ENCODE measurements at places on chromosomes 2 and 18.

DNA sequence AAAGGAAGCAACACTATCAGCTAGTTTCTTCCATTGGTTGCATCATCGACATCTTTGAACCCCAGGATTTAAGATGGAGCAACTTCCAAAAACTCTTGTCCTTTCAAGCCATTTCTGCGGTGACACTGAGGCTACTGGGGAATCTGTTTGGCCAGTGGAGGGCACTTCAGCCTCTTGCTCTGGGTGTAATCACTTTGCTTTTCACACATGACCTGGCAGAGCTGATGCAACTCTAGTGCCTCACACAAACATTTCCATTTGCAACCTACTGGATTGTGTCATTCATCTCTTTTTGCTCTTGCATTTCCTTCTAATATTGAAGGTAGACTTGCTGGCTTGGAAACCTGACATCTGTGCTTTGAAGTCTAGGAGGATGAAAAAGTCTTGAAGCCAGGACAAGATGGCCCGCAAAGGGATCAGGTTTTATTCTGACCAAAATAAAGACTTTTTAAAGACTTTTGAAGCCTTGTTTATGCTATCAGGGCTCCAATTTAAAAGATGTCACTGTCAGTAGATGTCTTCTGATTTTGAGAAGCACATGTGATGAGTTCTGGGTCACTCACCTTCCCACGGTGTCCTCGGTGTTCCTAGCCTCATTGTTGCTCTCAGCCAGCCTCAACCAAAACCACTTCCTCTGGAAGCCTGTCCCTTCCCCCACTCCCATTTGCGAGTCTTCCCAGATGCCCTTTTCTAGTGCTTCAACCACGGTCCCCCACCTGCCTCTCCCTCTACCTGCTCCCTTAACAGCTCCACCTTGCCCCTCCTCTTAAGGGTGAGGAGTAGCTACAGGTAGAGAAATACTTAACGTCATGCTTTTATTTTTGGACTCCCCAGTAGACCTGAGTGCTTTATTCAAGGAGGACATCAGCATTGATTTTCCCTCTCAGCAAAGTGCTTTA lies 69.7 kb upstream of the KCNE4 start:
- DNase-seq, result no peak

GRCh38 chr18:8474661-8475060 lies 134.6 kb upstream of the RAB12 start:
- no peak for DNase-seq

DNA sequence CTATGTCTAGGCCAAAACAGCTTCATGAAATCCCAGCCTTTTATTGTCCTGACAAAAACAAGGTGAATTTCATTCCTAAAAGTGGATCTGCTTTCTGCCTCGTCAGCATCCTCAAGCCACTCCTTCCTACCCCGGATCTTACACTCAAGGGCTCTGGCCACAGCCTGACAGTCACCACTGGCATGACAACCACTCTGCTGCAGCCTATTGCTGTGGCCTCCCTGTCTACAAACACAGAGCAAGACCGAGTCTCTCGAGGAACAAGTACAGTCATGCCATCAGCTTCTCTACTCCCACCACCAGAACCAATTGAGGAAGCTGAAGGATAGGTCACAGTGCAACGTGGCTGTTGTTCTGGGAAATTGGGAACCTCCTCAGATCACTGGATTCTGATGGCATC lies 106.1 kb downstream of the ICA1L start:
- DNase-seq, result no peak

DNA sequence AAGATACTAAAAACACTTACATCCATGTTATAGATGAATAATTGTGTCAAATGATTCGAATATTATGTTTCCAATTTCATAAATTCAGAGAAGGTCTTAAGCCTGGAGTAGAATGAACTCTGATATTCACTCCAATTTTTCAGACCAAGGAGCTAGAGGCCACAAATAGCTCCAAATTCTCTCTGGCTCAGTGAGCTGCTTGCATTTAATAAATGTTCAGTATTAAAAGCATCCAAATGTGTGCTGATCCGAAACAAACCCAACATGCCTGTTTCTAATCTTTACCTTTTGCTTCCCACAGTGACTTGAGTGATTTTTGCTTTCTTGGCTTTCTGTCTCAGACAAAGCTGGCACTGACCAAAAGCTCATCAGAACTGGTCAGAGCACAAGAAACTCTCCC lies 291.4 kb downstream of the CCDC85A start:
- DNase-seq, result no peak

DNA sequence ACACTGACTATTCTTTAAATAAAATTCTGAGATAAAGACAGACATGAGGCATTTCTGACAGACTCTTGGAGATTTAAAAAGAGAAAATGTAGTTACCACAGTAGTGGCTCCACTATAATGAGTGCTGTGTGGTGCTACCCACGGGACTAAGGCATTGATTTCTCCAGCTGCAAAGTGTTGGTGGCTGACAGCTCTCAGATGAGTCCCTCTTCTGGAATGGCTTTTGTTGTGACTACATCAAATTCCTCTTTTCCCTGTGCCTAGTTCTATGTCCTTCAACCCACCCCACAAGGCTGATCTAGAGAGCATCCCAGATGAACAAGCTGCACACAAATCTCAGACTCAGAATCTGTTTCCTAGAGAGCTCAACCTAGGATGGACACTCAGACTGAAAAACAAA lies 884.8 kb upstream of the ZEB2 start:
- no peak for DNase-seq

- DNase-seq, result no peak
These were observed 676.2 kb downstream of the ZEB2 start for GRCh38 chr2:143843686-143844085.

- no peak for DNase-seq
These were observed 31.7 kb downstream of the UBE2F start for GRCh38 chr2:237998530-237998929.

DNA sequence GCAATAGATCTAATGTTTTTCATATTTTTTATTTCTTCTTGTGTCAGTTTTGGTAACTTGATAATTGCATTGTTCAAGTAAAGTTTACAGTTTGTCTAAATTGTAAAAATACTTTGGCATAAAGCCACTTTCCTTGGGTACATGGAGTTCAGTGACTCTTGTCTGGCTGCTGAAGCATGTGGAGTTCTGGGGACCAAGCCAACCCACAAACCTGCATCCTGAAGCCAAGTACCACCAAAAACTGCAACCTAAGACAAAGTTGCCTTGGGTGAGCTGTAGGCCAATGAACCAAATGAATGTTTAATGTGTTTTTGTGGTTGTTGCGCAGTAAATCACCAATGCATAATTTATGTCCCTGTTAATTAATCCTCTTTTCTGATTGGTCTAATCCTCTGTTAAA lies 872.6 kb downstream of the BCL11A start:
- no peak for DNase-seq

GRCh38 chr18:68445668-68446426 lies 269.1 kb downstream of the TMX3 start:
- DNase-seq, result no peak

DNA sequence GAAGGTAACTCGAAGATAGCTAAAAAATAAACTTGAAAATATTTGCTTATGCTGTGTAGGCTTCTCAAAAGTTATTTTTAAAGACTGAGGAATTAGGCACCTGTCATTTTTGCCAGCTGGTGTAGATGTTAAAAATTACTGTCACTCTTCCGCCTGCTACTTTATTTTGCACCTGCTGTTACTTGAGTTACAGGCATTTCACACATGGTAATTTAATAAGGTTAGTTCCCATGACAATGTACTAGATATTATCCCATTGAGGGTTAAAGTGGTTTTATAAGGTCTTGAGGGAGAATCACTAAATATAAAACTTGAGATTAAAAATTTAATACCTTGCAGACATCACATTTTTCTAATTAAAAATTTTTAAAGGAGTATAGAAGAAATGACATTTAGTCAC lies 26.6 kb downstream of the MYL1 start:
- DNase-seq, result no peak

GRCh38 chr2:2286592-2286991 lies 44.5 kb downstream of the MYT1L start:
- DNase-seq, result no peak

- DNase-seq, result no peak
These were observed 28.9 kb upstream of the TMEM214 start for GRCh38 chr2:27003857-27004256.

GRCh38 chr2:37154785-37155184 lies 2.0 kb downstream of the EIF2AK2 start:
- no peak for DNase-seq

DNA sequence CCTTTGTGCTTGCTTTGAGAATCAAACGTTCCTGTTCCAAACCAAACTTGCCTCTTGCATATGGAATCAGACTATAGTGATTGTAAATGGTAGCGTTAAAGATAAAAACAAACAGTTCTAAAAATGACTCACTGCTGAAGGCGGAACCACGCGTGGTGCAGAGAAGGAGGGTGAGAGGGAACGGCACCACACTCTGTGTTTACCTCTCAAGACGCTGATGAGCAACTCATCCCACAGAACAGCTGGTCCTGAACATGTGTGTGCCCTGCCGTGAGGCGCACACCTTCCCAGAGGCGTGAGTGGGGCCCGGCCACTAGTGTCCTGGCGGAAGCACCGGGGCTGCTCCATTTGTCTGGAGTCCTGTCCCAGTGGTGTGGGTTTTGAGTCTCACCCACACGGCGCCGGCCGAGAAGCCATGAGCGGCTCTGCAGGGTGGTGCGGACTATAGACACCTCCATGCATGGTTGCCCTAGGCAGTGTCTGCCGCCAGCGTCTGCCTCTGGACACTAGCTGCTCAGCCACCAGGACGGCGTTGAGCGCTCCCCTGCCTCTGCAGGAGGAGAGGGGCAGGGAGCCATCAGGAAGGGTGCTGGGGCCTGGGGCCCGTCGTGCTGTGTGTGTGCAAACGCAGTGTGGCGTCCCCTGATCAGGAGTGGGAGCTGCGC lies 52.1 kb downstream of the NFATC1 start:
- no peak for DNase-seq

GRCh38 chr2:146579147-146579930 lies 1265.5 kb upstream of the ACVR2A start:
- DNase-seq, result no peak

- no peak for DNase-seq
These were observed 2.1 kb downstream of the CAPN10 start for GRCh38 chr2:240588669-240589068.

DNA sequence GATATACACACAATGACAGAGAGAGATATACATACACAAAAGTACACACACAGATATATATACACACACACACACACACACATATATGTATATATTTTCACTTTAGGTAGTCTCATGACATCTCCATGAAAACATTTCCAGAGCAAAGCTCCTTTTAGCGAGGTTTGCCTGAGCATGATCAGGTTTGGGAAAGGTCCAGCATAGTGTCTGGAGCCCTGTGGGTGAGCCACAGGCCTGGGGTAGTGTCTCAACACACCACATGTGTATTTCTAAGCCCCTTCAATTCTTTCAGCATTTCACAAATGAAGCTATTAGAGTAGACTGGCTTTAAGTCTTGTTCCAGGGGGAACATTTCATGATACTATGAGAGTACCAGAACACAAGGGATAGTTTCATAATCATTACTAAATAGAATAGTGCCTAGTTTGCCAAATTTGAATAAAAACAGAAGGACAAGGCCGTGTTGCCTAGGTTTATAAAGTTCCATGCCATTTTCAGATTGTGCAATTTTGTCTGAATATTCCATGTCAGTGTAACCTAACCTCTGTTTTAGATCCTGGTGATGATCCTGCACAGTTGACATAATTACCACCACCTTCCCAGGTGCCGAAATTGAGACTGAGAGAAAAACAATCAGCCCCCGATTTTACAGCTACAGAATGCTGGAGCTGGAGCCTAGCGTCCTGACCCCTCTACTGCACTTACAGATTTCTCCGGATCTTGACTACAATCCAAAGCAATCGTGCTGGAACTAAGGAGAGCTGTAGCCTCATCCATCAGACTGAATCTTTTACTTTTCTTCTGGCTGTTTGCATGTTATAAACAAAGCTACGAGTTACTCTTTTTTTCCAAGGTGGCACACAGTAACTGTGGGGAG lies 332.7 kb downstream of the CYRIA start:
- no peak for DNase-seq

DNA sequence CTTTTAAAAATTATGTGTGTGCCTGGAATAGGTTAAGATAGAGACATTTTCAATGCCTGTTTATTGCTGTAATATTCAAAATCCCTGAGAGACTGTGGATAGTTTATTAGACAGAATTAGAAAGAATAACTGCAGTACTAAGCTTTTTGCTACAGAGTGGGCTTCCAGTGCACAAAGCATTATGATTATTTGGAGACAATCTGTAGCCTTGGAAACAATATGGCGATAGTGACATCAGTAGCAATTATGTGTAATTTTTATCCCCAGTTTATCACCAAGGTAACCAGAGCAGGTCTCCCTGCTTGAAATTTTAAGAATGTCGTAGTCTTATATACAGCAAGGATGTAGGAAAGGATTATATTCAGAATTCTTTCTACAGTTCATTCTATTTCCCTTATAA lies 100.0 kb downstream of the MYO3B start:
- DNase-seq, result no peak

DNA sequence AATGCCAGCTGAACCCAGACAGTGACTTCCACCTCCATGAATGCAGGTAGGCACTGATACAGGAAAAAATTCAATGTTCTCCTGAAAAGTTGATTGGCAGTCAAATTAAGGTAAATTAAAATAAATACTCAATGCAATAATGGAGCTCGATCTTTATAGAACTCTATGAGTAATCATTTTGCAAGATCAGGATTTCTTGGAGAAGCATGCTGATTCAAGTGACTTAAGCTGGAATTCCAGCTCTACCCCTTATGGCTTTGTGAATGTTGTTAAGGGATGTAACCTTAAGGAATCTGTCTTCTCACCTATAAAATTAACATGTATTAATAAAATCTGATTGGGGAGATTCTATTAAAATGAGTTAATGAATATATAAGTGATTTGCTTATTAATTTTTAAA lies 145.1 kb downstream of the QPCT start:
- DNase-seq, result no peak

DNA sequence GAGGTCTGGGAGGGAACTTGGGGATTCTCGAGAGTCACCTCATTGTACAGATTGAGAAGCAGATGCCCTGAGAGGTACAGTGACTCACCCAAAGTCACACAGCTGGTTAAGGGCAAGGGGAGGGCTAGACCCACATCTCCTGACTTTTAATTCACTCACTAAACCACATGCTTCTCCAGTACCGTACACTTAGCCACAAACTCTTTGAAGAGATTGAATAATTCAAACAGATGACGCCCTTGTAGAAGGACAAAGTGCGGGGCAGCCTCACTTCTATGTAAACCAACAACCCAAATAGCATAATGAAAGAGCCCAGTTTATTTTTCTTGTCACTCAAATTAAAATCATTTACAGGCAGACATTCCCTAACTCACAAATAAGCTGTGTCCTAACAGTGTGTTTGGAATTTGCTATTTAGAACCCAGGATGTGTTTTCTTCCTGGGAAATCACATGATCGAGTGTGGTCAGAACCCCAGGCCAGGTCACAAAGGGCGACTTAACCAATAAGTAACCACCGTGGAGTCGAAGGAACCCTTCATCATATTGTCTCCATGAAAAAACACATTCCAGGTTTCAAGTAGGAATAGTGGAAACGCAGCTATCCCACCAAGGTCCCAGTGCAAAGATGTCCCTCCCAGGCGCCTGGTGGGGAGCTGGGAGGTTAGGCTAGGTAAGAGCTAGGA lies 35.8 kb upstream of the PTPN4 start:
- no peak for DNase-seq

Data from stimulated activated CD4-positive, alpha-beta T cell treated with anti-CD3 and anti-CD28 coated beads, Interleukin-1b, Interleukin-23, amount 100 ng/mL, for 4 hours (primary cell).